ENCODE measurements at places on chromosomes 3 and 15.

- no peak for DNase-seq
Measured at GRCh38 chr3:130823241-130823884, 70.5 kb upstream of the ATP2C1 start.

DNA sequence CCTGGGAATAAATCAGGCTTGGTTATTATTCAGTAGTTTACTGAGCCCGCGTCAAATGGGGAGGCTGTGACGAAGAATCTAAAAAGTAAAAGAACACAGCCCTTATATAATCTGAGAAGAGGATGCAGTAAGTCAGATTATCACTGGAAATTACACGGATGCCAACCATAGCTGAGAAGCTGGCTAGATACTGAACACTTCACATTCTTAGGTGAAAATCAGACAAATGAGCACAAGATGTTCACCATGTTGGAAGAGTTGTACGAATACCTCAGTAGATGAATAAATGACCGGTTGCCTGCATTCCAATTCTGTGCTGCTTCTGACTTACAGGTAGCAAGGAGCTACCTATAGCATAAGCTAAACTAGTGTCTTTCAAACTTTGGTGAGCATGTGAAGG lies 254.3 kb downstream of the THRB start:
- no peak for DNase-seq

DNA sequence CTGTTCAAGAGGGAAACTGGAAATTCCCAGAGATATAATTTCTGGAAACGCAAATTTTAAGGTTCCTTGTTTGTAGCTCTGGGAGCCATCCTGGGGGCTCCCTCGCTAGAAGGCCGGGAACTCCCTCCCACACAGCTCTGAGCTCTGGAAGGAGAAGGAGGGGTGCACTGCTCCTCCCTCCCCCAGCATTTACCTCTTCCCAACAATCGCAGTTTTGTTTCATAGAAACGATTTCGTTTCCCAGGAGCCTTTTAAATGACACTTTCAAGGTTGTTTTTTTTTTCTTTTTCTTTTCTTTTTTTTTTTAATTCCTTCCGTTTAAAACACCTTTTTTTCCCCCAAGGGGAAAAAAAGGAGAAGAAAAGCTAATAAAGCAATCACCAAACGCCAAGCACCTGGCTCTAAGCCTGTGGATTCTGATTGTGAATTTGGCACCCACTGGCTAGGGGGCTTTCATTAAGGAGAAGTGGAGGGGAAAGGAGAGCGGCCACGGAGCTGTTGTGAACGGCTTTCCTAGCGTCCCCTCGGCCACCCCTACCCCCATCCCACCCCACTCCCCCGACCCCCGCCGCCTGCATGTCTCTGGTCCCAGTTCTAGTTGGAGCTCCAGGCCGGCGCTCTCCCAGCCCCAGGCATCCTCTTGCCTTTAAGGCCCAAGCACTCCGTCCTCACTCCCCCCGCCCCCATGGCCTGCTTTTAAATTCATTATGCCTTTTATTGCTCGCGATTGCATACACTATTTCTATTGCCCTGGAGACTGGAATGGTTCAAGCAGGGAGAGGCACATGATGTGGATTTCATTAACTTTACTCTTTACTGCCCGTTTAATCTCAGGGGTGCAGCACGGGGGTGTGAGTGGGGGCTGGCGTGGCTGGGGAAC lies 13.6 kb upstream of the CCDC33 start:
- no peak for DNase-seq

DNA sequence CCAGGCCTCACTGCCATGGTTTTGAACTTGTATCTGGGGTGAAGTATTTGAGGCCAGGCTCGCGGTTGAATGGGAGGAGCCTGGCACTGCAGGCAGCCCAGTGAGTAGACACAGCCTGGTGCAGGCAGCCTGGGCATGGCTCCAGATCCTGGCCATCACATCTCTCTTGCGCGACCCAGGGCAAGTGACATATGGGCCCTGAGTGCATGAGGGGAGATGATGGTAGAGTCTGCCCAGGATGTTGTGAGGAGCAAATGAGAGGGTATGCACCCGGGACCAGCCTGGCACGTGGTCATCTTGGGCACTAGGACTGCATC lies 103.5 kb downstream of the TBC1D2B start:
- no peak for DNase-seq

DNA sequence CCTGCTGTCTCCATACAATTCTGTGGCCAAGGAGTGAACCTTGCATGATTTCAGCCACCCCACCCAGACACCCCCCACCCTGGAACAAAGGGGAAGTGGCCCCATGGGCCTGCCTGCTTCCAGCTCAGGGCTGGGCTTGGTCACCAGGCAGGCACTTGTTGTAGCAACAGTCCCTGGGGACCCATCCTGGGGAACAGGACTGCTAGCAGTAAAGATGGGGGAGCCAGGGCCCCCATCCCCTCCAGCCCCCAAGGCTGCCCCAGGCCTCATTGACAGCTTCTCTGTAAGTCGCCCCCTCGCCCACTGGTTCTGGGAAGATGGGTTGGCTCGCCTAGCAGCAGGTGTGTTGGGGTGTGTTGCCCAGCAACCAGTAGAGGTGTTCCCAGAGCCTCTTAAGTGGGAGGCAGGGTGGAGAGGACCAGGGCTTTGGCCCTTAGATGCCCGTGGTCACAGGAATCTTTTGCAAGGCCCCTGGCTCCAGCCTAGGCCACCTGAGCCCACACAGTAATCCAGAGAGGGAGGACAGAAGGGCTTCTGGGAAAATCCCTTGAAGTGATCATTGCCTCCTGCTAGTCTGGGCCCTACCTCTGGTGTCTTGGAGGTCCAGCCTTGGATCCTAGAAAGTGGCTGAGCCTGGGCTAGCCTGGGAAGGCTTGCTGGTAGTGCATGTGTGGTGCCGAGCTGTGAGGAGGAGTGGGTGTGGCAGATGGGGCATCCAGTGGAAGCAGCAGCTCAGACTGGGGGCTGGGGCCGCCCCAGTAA lies 48.9 kb downstream of the CYP11A1 start:
- no peak for DNase-seq

GRCh38 chr3:27095553-27096222 lies 273.5 kb downstream of the NEK10 start:
- DNase-seq = no peak

- no peak for DNase-seq
Measured at GRCh38 chr3:76177610-76178009, 392.3 kb upstream of the ZNF717 start.

- DNase-seq = no peak
Measured at GRCh38 chr3:168248383-168249204, 152.9 kb upstream of the GOLIM4 start.

DNA sequence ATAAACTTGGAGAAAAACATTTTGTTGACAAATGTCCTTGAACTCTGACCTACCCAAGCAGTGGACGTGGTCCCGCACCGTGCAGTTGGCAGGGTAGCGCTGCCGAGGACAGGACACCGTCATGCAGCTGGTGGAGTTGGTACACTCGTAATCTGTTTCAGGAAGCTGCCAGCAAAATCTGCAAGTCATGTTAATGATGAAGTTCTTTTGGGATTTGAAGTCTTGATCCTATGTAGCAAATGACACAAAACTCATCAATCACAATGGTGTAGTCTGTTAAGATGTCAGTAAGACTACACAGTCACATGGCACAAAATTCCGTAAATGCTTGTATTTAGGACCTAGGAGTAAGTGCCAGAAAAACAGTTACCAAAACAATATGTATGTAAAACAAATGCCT lies 5.5 kb downstream of the TM2D3 start:
- DNase-seq = no peak

- DNase-seq = no peak
Measured at GRCh38 chr3:42014458-42014920, 52.6 kb upstream of the ULK4 start.

GRCh38 chr3:14706096-14706495 lies 31.2 kb downstream of the C3orf20 start:
- no peak for DNase-seq

DNA sequence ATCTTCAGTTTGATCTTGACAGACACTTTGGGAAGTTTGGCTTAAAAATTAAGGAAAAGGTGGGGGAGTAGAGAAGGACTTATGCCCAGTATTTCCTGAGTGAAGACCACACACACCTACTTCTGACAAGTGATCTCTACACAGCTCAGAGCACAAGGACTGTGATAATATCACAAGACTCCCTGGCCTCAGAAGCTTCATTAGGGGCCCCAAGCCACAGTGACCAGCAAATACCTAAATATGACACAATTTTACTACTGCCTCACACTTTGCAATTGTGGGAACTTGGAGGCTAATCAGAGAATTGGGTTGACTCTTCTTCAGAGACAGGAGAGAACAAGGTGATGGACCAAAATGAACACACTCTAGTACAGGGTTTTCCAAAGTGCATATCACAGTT lies 2.6 kb downstream of the ILDR1 start:
- no peak for DNase-seq

DNA sequence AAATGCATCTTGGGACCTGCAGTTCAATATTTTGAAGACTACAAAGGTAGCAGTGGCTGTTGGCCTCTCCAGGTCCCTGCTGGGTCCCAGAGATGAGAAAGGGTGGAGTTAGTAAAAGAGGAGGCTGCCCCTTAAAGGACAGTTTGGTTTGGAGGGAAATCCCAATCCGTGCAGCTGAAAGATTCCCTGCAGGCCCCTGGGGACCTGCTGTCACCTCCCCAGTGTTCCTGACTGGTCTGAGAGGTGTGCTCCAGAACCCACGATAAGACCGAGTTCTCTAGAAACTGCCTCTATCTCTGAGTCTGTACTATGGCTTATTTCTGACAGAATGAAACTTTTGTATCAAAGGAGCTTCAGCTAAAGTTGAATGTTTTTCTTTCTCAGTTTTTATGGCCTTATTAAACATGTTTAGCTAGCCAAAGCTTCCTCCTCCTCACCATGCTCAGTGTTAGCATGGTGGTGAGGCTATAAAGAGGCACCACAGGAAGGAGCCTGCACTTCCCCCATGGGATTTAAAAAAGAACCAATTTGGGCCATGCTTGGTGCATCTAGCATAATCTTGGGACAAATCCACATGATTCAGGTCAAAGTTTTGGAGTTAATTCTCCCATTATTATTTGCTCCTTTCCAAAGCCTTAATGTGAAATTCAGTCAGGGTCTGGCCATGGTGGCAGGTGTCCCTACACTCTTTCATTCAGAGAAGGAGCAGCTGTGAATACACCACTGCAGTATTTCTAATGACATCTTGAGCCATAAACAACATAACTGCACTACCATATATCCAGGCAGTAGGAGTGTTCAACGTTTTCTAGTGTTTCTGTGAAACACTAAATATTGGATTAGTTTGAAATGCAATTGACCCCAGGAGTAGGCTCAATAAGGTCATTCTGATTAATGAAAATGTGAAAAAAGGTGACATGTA lies 74.4 kb downstream of the ATP1B3 start:
- no peak for DNase-seq

GRCh38 chr3:182913889-182914288 lies 66.4 kb downstream of the DCUN1D1 start:
- DNase-seq = no peak

GRCh38 chr3:130626049-130626448 lies 109.1 kb downstream of the COL6A6 start:
- no peak for DNase-seq

GRCh38 chr3:52895418-52895817 lies 1.9 kb downstream of the STIMATE start:
- DNase-seq = no peak

DNA sequence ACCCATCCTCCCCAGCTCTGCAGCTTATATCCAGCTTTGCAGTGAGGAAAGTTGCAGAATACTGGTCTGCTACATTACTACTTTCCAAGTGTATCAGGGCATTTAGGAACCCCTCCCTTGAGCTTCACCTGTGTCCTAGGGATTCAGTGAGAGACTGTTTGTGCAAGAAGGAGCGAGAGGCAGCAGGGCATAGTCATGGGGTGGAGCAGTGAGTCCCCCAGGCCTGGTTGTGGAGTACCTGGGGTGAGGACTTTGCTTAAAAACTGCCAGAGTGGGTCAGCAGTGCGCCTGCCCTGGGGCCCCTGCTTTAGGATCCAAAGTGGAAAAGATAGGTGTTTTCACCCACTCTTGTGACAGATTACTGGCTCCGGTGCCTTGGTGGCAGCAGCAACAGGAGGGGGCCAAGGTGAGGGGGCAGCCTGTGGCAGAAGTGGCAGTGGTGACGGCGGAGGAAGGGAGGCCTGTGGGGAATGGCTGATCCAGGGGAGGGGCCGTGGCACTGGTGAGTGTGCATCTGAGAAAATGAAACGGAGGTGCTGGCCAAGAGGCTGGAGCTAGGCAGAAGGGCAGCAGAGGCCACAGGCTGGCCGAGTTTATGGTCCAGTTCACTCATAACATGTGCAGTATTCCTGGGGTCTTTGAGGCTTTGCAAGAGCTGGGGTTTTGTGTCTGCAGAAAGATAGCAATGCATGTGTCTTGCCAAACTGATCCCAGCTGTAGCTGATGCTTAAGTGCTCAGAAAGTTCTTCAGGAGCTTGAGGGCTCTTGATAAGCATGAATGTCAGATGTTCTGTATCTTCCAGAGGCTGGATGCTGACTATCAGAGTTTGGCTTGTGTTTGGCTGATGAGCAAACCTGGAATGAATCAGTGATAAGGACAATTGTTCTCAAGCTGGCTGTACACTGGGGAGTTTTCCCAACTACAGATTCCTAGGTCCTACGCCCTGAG lies 43.4 kb downstream of the GOLGA6A start:
- no peak for DNase-seq

- no peak for DNase-seq
Measured at GRCh38 chr15:49560045-49560444, 60.6 kb downstream of the FAM227B start.

- no peak for DNase-seq
Measured at GRCh38 chr3:15635121-15635661, 33.6 kb downstream of the BTD start.

- no peak for DNase-seq
Measured at GRCh38 chr3:73461547-73461946, 163.2 kb downstream of the PDZRN3 start.

DNA sequence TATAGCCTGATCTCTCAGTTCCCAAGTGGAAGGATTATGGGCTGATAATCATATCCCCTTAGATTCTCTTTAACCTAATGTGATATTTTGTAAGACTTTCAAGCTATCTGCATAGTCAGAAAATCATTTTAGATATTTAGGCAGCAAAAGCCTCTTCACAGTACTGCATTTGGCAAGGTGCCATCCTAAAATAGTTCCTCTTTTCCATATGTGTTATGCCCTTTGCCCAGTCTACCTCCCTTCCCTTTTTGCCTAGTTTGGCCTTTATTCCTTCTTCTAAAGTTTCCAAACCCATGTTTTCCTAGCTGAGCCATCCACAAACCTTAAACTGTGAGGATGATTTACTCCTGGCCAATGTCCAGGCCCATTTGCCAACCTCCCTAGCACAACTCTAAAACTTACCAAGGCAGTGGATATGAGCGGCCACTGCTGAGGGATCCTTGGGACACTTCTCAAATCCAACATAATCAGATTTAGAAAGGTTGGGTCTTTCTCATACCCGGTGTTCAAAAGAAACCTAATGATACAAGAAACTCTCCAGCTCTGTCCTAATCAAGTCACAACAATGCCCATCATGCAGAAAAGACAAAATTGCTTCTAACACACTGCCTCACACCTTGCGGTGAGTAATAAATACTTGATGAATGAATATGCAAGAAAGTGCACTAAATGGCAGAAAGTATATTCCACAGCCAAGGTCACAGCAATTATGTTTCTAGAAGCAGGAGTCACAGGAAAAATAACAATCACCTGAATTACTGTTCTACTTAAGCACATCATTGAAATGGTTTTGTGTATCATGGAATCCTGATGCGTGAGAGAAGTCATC lies 493.9 kb downstream of the NLGN1 start:
- DNase-seq = no peak

- DNase-seq = no peak
Measured at GRCh38 chr3:114880078-114880477, 267.0 kb downstream of the ZBTB20 start.

Measured in stimulated activated CD4-positive, alpha-beta T cell treated with anti-CD3 and anti-CD28 coated beads, Interleukin-1b, Interleukin-23, amount 100 ng/mL, for 1 hour (primary cell).